BJ (cell line): ENCODE measurements at places on chromosomes 13 and 19.

GRCh38 chr19:49809160-49809940 is 3.7 kb downstream of the FUZ start:
- no peak for DNase-seq

DNA sequence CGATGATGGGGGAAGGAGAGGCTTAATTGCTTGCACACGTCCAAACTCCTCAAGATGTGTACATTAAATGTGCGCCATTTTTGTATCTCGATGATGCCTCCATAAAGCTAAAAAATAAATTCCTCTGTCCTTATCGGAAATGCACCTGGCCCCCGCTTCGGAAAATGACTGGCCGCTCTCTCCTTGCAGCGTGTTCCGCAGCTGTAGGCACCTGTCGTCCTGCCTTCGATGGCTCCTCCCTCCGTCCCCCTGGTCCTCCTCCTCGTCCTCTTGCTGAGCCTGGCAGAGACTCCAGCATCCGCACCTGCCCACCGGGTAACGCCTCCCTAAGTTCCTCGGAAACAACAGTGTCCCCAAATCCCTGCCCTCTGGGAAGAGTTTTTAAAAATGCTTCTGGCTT is 1.1 kb downstream of the GALP start:
- DNase-seq, result no peak

DNA sequence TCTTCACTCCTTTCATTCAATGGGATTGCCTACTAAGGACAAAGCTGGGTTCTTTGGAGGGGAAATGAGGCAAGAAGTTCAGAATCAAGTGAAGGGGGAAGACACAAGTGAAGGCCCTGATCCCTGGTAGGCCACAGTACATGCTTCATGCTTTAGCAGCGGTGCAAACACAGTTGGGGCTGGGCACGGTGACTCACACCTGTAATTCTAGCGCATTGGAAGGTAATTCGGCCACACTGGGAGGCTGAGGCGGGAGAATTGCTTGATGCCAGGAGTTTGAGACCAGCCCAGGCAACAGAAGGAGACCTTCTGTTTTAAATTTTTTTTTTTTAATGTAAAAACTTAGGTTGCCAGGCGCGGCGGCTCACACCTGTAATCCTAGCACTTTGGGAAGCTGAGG is 23.4 kb upstream of the GATAD2A start:
- no peak for DNase-seq

DNA sequence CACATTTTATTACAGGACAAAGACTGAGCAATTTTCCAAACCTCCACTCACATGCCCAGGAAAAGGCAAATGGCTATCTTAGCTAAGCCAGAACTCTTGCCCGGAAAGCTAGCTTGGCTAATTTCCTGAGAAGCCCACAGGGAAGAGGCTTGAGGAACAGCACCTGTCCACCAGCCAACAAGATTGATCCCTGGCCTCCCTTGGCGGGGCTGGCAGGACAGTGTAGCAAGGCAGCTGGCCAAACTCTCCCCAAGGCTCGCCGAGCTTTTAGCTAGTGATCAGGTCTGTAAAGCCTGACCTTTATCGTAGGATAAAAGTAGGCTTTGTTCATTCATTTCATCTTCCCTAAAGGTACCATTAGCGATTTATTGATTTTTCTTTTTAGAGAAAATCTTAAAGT is 101.4 kb downstream of the UQCRFS1 start:
- no peak for DNase-seq

DNA sequence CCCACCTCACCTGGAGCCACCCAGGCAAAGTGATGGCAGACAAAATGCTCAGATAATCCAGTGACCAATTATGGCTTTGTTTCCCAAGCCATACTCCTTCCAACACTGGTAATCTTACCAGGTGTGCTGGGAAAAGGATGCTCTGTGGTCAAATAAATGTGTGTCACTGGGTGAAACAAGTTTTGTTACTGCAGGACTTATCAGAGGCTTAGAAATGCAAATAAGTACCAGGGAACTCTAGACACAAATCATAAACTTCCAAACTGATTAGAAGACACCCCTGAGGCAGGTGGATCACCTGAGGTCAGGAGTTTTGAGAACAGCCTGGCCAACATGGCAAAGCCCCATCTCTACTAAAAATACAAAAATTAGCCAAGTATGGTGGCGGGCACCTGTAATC is 26.4 kb downstream of the PIN1 start:
- no peak for DNase-seq

GRCh38 chr13:72379581-72379980 is 347.8 kb downstream of the MZT1 start:
- DNase-seq, result no peak

DNA sequence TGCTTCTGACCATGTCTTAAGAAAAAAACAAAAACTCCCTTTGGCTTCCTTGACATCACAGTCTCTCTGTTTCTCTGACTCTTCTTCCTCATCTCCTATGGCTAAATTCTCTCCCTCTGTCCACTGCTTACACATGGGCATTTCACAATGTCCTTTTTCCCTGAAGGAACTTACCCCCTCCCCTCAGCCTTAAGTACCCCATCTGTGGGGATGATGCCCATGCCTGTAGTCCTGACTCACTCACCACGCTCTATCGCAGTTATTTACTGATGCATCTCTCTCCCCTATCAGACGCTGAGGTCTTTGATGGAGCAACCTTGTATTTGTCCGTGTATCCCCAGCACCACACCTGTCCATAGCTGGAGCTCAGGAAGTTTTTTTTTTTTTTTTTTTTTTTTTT is 32.4 kb downstream of the ACTN4 start:
- no peak for DNase-seq

GRCh38 chr19:927780-928401 is 2.1 kb downstream of the ARID3A start:
- no peak for DNase-seq

DNA sequence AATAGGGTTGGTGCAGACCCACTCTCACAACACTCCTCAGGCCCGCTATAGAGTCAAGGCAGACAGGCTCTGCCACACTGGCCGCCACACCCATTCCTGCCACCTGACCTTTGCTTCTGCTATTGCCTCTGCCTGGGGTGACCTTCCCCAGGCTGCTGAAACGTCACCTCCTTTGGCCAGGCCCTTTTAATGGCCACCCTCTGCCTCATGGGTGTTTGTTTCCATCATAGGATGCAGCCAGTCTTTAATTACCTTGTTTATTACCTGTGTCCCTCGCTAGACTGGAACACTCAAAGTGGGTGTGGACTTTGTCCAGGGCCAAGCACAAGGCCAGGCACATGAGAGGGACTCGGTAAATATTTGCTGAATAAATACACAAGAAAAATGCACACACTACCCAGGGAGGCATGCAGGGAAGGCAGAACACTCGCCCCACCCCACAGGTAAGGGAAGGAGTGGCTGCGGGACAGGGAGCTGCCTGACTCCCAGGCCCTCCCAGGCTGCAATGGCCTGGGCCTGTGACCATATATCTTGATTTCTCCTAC is 3.2 kb downstream of the LSM4 start:
- DNase-seq, result no peak

- DNase-seq, result no peak
These were observed 2596.2 kb downstream of the PCDH9 start for GRCh38 chr13:64633948-64634347.

- no peak for DNase-seq
These were observed 44.1 kb downstream of the RFC3 start for GRCh38 chr13:33862016-33862415.

- no peak for DNase-seq
These were observed 8.0 kb upstream of the POU2F2 start for GRCh38 chr19:42140125-42140754.

DNA sequence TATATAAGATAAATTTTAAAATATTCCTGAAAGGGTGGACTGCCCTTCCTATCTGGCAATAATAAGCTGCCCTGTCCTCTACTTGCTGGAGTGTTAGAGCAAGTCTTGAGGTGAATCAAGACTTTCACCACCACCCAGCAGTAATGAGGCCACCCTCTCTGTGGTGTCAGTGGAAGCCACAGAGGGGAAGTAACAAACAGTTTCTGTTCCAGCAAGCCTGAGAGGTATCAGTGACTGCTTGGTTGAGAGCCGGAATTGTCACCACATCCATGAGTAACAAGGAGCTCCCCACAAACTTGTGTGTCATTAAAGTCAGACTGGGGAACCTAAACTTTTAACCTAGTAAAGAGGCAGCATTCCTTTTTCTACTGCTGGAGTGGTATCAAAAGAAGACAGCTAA is 532.7 kb upstream of the SPRY2 start:
- no peak for DNase-seq

GRCh38 chr19:18682807-18683108 is 722 bp upstream of the CRTC1 start:
- DNase-seq, result no peak

DNA sequence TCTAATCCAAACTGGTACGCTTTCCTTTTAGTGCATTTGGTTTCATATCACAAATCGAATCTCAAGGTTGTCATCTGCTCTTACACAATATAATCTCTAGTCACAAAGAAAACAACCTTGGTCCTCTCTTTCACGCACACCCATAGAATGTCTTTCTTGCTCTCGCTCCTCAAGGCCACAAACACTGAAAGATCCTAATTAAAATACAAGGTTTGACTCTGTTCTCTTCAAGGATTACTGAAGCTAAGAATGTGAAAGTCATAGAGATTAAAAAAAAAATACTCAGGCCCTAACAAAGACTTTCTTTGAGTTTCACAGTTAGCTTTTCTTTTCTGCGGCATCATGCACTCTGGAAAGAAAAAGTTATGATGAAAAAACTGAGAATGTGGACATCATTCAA is 891.5 kb downstream of the EFNB2 start:
- no peak for DNase-seq
